Right ventricle myocardium superior (tissue), 1 donor: ENCODE measurements at places on chromosomes 2 and 18. TPM values are rescaled to one million over a fixed set of nuclear protein-coding genes. Genes with fewer than 3 reads are reported as not detected.
A peak's percentile ranks its signal among the peaks of the same experiment; 100 is the strongest.

The SLC4A3 gene
- total RNA-seq = 503 TPM

The ANKRD62 gene
- total RNA-seq = not detected

DNA sequence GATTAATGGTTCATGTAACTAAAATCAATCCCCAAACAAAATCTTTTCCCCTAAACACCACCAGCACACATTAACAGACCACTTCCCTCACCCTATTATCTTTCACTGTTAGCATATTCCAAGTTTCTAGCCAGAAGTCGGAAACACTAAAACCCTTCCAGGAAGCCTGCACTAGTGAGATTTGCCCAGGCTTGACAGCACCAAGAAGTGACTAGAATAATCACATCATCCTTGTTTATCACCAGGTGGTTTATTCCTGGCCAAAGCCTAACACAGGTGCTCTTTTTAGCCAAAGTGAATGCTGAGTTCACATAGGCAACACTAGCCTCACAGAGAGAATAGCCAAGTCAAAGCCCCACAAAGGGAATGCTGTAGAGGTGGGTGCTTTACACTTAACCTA lies 221.2 kb upstream of the HNRNPA3 start:
- DNase-seq = no peak

The ABHD1 gene
- 4.0 TPM for total RNA-seq

The FIGN gene
- total RNA-seq = 13.5 TPM

GRCh38 chr2:85251070-85251616 lies 76.6 kb downstream of the TGOLN2 start:
- DNase-seq = no peak

- no peak for DNase-seq
Measured at GRCh38 chr2:72274380-72274797, 126.7 kb upstream of the CYP26B1 start.

The PCARE gene
- total RNA-seq = 0.67 TPM

The FSHR gene
- total RNA-seq = 0.46 TPM

The C2orf66 gene
- not detected for total RNA-seq

- no peak for DNase-seq
Measured at GRCh38 chr2:10547663-10548376, 99.7 kb upstream of the ODC1 start.

GRCh38 chr18:62846313-62846712 lies 131.0 kb downstream of the PHLPP1 start:
- no peak for DNase-seq

The EVA1A gene
- 0.97 TPM for total RNA-seq

The APLF gene
- 4.0 TPM for total RNA-seq

DNA sequence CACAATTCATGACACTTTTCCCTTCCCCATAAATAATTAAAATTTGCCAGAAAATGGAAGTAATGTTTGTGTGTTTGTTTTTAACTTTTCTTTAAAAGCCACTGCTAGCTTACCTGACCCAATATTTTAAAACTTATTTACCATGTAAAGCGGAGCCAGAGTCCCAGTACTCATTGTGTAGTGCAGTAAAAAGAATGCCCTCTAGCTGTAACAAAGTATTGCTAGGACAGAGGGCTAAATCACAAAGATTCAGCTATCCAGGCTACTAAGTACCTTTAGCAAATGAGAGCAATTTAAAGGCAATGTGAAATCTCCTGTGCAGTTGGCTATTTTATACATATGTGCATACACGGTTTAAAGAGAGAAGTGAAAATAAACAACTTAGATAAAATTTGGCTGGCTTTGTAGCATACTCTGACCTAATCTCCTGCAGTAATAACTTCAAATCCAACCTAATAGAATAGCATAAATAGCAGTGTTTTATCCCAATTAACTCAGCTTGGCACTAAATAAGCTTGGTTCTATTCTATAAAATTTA lies 997.4 kb upstream of the PIK3C3 start:
- DNase-seq = no peak

The TMEM37 gene
- total RNA-seq = 2.8 TPM

GRCh38 chr2:46923041-46923528 lies 7.5 kb upstream of the MCFD2 start:
- DNase-seq = no peak

DNA sequence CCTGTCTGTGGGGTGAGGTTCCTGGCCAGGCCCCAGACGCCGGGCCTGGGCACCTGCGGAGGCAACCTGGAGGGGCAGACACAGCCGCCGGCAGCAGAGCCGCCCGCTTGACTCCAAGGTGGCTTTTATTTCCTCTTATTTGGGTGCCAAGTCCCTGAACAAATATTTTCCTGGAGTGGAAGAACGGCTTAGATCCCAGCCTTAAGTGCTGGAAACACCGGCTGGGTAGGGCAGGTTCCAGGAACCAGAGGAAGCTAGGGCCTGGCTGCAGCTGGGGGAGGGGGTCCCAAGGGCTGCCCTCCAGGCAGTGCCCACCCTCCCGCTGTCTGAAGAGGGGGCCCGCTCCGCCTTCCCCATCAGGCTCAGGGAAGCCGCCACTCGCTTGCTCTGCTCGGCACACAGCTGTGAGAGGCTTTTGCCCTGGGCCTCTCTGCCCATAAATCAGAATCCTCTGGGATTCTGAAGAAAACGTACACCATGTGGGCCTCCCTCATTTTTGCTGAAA lies 28.2 kb downstream of the SDC1 start:
- no peak for DNase-seq

DNA sequence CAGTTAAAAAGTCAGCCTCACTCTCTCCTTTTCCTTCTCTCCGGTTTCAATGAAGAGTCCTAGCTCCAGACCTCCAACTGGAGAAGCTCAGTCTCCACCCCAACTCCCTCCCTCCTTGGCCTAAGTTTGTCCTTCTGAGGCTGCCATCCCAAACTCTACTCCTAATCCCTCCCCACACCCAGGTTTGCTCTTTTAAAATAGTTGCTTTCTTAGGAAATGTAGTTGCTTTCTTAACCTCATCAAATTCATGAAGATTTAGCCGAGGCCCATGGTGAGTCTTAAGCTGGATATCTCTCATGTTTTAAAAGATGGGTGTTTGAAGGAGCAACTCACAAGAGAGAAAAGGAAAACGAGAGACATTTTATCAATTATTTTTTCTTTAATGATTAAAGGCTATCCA lies 937 bp upstream of the LANCL1 start:
- DNase-seq = no peak

- no peak for DNase-seq
Measured at GRCh38 chr18:49016648-49017539, 66.1 kb upstream of the SMAD7 start.

DNA sequence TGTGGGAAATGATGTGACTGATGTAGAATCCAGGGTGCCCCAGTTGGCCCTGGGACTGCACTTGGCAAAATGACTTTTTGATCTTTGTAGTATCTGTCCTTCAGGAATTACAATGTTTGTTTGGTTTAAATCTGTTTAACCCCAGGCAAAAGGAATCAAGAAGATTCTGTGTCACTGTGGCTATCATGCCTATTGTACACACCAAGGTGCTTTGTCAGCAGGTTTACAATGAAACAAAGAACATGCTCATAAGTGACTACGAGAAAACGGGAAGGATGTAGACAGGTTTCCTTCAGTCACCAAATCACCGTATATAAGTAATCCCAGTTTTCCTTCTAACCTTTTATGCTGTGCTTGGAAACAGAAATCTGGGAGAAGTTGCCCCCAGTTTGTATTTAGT lies 109.5 kb downstream of the RTN4 start:
- DNase-seq = no peak

GRCh38 chr18:22172120-22172582 lies 2.8 kb downstream of the GATA6 start:
- peak; percentile 69 for DNase-seq

DNA sequence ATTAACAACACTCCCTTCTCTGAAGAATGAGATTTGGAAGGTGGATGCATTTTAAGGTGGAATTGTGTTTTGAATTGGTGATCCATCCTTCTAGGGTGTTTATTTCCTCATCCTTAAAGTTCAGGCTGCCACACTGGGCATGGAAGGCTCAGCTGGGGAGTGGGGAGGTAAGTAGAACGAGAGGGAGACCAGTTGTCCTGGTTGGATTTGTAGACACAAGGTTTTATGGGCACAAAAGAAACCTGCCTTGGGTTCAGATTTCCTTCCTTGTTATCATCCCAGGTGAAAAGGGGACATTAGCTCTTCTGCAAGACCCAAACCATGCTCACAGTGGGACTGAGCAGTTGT lies 101.0 kb upstream of the SIX3 start:
- DNase-seq = no peak

The SCN7A gene
- total RNA-seq = 27.7 TPM

The C2orf78 gene
- not detected for total RNA-seq

DNA sequence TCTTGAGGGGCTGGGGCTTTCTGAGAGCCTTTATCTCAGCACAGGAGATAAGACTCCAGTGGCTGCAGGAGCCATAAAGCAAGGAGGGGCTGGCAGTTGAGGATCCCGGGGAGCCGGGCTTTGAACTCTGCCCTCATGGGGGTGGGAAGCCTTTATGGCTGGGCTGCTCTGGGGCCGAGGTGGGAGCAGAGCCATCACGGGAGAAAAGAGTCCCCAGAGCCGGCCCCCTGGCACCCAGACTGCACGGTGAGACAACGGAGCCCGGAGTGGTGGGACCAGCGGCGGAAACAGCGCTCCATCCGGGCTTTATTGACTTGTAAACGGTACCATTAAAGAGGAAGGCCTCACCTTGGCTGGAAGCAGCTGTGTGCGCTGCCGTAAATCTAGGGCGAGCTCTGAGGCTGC lies 162.6 kb downstream of the MYCN start:
- DNase-seq = no peak

DNA sequence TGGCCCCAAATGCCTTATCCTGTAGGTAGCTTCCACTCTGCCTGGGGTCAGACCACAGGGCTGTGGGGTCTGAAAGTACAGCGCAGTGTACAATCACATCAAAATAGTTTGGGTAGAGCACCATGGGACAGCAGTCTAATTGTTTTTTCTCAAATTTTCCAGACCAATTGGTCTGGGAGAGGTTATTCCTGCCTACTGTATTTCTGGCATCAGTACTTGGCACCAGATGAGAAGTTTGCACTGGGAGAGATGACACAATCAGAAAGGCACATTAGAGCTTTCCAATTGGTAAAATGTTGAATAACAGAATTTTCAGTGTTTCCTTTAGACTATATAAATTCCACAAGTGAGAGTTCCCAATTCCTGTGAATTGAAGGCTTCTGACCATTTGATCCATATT lies 30.9 kb upstream of the LRRTM1 start:
- DNase-seq = no peak

The NOSTRIN gene
- 14.0 TPM for total RNA-seq

The VSNL1 gene
- 10.4 TPM for total RNA-seq

DNA sequence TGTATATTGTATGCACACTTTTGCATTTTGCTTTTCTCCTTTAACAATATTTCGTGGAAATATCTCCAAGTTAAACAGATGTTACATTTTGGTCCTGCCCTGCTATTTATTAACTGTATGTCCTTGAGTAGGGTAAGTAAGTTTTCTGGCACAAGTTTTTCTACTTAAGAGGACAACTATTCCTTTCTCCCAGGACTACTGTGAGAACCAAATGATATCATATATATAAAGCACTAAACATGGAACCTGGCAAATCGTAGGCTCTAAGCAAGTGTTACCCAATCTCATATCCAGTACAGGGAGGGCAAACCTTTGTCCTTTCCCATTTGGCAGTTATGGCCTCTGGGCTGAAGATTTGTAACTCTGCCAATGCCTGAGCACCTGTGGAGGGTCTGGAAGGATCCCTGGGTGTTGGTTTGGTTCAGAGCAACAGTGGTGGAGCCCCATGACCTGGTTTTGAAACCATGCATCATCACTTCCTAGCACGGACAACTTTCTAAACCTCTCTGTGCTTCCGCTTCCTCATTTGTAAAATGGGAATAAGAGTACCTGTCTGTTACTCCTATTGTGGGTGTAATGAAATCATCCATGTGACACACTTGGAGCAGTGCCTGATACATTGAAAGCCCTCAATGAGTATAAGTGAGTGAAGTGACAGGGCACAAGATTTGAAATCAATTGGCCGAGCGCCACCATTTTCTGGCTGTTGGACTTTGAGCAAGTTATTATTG lies 28.3 kb upstream of the ICOS start:
- no peak for DNase-seq

DNA sequence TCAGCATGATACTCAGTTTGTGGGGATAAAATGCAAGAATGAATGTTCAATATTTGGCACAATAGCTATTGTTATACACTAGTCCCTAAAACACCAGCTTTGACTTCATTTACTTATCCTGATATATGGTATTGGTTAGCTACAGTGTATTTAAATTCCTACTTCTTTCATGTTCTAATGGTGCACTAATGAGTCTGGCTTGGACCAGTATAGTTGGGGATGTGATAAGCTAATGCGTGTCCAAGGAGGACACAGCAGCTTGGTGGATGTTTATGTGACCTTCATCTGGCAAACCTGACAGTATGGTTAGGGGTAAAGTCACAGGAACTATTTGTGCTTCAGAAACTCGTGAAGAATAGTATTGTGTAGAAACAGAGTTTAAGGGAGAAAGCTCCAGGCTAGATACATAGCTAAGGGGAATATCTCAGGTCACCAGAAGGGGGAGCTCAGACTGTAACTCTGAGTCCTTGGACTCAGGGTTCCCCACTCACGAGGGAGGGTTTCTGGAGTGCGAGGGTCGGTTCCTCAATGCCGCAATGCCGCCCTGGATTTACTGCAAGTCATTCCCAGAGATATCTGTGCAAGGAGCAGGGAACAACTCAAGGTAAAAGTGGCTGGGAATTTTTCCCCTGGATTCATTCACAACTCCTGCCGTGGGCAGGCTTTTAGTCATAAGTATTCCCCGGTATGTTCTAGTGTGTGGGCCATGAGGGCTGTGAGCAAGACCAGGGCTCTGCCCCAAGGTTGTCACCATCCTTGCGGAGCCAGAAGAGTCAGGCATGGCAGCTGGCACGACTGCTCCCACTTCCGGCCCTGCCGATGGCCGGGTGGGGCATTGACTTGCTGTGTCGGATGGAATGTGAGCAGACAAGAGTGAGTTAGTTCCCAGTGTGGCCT lies 14.5 kb downstream of the IL1R2 start:
- DNase-seq = no peak

DNA sequence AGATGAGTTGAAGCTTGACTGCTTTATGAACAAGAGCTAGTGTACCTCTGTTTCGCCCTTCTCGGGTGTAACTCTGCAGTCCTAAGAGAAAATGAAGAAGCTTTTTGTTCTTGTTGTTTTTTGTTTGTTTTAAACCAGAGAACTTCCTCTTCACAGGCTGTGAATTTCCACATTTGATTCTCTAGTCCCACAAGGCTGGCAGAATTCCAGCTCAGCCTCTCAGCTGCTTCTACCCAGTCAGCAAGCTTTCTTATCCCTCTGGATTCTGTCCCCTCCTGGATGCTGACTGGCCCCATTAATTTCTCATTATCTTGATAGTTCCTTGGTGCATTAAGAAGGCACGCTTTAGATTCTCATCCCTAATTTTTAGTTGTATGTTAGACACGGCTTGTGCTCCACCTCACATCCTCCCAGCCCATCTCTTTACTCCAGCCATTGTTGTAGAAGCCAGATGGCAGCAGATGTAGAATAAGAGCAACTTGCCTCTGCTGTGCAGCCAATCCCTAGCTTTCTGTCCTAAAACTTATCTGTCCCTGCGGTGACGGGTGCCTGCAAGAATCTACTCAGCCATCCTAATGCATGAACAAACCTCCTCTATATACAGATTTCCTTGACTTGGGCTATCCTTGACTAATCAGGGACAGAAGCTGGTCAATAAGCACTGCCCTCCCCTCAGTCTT lies 12.3 kb upstream of the RESP18 start:
- DNase-seq = peak; percentile 70
